ENCODE measurements at places on chromosomes 5 and 9. TPM values are rescaled to one million over a fixed set of nuclear protein-coding genes. Genes with fewer than 3 reads are reported as not detected.

DNA sequence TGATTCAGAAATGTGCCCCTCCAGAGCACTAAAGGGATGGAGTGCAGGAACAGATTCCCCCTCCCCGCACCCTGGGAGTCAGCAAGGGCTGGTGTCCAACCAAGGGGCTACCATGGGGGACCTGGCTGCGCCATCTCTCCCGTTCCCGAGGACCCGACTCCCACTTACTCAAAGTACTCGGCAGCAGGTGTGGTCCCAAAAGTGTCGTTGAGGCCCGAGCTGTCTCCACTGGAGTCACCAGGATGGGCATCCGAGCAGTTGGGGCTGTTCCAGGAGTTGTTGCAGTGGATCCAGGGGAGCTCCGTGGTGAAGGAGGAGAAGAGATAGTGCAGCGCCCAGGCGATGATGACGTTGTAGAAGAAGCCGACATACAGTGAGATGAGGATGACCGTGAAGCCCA lies 12.9 kb downstream of the SLC6A3 start:
- no peak for DNase-seq

DNA sequence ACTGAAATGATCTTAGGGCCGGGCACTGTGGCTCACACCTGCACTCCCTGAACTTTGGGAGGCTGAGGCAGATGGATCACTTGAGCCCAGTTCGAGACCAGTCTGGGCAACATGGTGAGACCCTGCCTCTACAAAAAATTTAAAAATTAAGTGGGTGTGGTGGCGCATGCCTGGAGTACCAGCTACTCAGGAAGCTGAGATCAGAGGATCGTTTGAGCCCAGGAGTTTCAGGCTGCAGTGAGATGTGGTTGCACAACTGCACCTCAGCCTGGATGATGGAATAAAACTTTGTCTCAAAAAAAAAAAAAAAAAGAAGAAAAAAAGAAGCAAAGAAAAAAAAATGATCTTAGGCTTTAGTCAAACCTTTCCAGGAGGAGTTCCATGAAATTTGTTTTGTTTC lies 41.8 kb downstream of the MEF2C start:
- no peak for DNase-seq

DNA sequence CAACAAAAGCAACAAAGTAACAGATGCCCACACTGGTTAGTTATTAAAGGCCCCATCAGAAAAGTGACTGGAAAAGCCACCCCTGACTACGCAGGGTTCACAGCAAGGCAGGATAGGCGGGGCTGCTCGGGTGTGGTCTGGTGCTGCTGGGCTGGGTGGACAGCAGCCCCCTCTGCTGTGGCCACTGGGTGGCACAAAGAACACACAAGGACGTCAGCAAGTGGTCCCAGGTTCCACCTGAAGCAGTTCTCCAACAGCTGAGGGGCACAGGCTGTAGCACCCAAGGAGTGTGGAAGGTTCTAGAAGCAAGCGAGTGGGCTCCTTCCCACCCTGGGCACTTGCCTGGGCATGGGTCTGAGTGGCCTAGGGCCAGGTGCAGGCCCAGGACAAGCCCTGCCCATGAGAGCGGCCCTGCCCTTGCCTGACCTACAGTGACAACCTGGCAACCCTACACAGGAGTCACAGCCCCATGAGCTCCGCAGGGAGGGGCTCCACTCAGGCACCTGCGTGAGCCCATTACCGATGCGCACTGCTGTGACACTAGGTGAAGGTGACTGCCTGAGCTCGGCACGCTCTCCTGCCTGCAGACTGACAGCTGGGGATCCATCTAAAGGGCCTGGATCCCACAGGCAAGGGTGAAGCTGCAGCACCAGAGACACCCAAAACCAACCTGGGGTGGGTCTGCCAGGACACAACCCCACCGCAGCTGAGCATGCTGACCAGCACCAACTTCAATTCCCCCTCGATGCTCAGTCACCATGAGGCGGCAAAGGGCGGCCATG lies 8.1 kb downstream of the BRD9 start:
- no peak for DNase-seq

- no peak for DNase-seq
Measured at GRCh38 chr9:127346584-127346983, 50.4 kb upstream of the SLC2A8 start.

- no peak for DNase-seq
Measured at GRCh38 chr5:75509546-75509945, 1.9 kb downstream of the CERT1 start.

GRCh38 chr9:106897751-106898150 lies 34.8 kb downstream of the ZNF462 start:
- DNase-seq, result no peak

Gene C9
- total RNA-seq, result not detected

Gene B4GALT7
- total RNA-seq, result 37.1 TPM

Gene LHX2
- total RNA-seq, result 5.3 TPM

Gene SLC34A3
- 0.10 TPM for total RNA-seq

Gene IL13
- total RNA-seq, result not detected
